ENCODE measurements at places on chromosomes 16 and 17.

- no peak for DNase-seq
Observed at GRCh38 chr17:60905709-60906108, 228.1 kb downstream of the BCAS3 start.

- DNase-seq: no peak
Observed at GRCh38 chr17:67649891-67650290, 67.8 kb upstream of the NOL11 start.

- no peak for DNase-seq
Observed at GRCh38 chr17:39461926-39462569, 762 bp downstream of the CDK12 start.

DNA sequence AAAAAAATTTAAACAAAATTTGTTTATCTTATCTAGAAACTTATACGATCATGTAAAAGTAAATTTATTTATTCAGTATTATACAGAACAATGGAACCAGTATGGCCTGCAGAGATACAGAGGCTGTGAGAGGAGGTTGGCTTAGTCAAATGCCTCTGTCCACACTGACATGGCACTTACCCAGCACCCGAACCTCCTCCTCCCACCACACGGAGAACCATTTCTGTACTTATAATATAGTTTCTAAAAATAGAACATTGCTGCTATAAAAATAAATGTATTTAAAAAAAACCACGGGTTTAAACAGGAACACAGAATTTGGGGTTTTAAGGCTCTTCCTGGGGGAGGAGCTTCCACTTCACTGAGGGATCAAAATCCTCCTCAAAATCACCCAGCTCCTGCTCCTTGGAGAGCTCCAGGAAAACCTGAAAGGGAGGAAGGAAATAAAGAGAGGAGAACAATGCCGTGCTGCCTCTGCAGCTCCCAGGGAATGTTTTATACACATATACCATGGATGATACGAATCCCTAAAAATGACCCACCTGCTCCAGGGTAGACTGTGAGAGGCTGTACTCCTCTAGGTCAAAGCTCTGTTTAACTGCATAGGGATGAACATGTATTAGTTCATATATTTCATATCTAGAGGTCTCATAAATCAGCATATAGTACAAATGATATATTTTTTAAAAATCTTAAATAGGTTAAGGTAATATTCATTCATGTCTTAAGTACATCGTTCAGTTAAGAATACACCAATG, 87.3 kb downstream of the ABCA8 start:
- DNase-seq: no peak

- no peak for DNase-seq
Observed at GRCh38 chr17:75406222-75406615, 741 bp upstream of the GRB2 start.

GRCh38 chr17:63291258-63291657, 154.8 kb downstream of the CYB561 start:
- no peak for DNase-seq

GRCh38 chr16:28283798-28284577, 8.3 kb upstream of the SBK1 start:
- DNase-seq: no peak

DNA sequence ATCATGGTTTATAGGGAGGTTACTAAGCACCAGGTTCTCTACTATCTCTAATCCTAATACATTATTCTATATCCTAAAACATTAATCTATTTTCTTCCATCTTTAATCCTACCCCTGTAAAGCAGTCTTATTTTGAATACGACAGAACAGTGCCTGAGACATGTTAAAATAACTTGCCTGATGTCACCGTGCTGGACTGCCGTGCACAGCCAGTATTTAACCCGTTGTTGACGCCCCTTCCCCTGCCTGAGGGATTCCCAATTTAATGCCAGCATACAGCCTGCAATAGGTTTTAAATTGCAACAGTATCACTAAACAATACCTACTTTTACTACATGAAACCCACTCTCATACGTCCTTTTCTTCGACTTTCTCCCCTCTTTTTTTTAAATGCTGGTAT, 133.3 kb downstream of the PARN start:
- no peak for DNase-seq

DNA sequence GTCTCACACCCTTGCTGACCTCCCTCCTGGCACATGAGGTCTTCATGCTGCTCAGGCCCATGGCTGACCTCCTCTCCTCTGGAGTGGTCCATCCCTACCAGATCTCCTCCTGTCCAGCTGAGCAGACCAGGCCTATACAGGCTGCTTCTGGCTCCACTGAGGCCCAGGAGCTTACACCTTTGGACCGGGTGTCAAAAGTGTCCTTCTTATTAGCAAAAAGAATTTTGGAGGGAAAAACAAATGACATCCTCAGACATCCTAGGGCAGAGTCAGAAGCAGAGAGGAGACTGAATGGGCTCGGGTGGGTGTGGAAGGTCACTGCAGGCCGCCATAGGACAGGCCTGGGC, 38.1 kb downstream of the WSB1 start:
- no peak for DNase-seq

DNA sequence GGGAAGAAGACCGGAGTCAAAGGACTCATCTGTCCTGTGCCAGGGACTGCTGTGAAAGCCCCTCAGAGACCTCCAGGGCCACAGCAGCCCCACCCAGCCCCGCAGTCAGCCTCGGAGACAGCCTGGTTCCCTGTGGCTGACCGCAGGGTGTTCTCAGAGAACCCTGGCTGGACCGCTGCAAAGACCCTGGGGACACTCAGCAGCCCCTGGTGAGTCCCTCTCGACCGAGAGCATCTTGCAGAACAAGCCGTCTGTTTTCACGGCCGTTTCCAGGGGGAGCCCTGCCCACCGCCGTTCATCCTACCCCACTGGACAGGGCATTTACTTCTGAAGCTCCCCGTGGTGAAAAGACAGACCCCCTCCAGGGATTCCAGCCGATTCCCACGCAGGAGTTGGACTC, 10.3 kb downstream of the UBALD1 start:
- no peak for DNase-seq

DNA sequence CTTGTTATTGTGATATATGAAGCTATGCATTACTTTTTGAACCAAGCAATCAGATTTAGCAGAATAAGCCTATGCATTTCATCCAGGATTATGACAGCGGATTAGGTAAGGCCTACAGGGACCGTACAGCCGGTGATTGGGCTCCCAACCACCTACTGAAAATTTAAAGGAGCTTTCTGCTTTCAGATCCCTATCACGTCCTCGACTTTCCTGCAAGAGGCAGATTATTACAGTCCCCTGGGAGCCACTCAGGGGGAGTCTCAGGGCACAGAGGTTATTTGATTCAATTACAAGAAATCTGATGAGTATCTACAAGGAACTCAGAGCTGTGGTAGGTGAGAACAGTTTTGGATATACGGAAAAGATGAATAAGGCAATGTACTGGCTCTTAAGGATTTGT, 80.7 kb downstream of the HS3ST3B1 start:
- DNase-seq: no peak

DNA sequence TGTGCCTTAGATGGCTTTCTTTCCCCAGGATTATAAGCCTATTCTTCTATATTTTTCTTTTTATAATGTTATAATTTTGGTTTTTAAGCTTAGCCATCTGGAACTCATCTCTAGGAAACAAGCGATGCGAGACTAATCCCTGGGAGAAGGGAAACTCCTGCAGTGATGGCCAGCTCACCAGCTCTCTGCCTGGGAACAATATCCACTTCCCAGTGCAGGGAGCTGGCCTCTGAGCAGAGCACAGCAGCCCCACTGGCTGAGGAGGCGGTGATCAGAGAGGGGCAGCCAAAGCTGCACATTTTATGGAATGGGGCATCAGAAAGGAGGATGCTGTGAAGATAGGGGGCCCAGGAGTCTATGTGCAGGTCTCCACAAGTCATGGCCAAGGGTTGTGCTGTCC, 183.3 kb downstream of the LGALS9B start:
- no peak for DNase-seq

- no peak for DNase-seq
Observed at GRCh38 chr17:32445074-32445415, 735 bp downstream of the PSMD11 start.

- DNase-seq: no peak
Observed at GRCh38 chr16:11742093-11742535, 543 bp downstream of the TXNDC11 start.

GRCh38 chr16:75152635-75153034, 4.3 kb downstream of the ZFP1 start:
- no peak for DNase-seq

DNA sequence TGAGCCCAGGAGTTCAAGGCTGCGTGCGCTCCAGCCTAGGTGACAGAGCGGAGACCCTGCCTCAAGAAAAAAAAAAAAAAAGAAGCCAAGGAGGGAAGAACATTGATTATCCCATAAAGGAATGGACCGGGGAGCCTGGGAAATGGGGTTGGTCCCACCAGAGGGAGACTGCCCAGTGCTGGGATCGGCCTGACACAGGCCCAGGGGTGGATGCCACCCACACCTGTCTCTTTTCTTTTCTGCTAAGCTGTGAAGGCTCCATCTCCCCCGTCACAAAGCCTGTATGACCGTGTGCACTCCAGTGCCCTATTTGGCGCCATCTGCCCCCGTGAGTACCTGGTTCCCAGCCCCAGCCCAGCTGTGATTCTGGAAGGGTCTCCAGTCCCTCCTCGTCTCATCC, 15.7 kb downstream of the UBALD1 start:
- DNase-seq: no peak

- DNase-seq: no peak
Observed at GRCh38 chr17:58537266-58537665, 22.8 kb upstream of the MTMR4 start.

All from GM04503 (cell line).